Activated T-cell treated with anti-CD3 and anti-CD28 coated beads for 48 hours (primary cell): ENCODE measurements at places on chromosomes 3 and 15.

DNA sequence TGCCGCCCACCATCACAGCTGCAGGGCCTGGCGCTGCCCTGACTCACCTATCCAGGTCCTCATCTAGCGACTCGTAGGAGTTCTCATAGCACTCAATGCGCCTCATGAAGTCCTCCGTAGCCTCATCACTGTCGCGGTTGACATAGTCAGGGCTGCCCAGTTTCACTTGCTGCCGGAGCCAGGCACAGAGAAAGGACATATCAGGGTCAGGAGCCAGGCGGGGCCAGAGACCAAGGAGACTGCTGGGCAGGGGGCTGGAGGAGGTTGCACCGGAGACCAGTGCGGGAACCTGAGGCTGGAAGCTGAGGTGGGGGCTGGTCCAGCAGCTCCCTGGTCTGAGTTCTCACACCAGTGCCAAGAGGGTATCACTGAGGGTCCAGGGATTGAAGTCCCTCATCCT is 18.2 kb downstream of the PFKFB4 start:
- DNase-seq: no peak

DNA sequence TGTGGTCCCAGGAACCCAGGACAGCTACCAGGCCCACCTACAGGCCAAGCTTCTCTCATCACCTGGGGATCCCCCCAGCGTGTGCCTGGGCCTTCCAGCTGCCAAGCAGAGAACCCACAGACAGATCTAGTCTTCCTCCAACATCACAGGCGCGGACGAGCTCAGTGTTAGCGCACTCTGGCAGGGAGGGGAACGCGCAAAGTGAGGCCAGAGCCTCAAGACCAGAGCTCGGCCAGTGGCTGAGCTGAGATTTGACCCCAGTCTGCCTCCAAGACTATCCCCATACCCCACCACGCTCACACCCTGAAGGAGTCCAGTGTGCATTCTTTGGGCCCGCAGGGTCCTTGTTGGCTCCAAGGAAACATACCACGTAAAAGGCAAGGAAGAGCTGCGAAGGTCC is 5.1 kb downstream of the MFGE8 start:
- no peak for DNase-seq

DNA sequence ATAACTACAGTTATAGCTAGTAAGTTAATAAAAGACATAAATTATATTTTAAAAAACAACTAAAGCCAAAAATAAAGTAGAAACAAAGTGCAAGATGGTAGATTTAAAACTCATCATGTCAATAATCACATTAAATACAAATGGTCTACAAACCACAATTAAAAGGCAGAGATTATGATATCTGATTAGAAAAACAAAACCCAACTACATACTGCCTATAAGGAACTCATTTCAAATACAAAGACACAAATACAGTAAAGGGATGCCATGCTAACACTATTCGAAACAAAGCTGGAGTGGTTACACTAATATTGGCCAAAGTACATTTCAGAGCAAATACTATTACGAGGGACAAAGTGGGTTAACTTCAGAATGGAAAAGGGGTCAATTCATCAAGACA is 426.5 kb downstream of the SHQ1 start:
- no peak for DNase-seq

- DNase-seq: no peak
Observed at GRCh38 chr3:187951452-187952190, 202.3 kb upstream of the LPP start.

GRCh38 chr3:172520301-172520831 is 2.9 kb downstream of the TNFSF10 start:
- DNase-seq: no peak

- no peak for DNase-seq
Observed at GRCh38 chr3:76367281-76367680, 581.9 kb upstream of the ZNF717 start.

DNA sequence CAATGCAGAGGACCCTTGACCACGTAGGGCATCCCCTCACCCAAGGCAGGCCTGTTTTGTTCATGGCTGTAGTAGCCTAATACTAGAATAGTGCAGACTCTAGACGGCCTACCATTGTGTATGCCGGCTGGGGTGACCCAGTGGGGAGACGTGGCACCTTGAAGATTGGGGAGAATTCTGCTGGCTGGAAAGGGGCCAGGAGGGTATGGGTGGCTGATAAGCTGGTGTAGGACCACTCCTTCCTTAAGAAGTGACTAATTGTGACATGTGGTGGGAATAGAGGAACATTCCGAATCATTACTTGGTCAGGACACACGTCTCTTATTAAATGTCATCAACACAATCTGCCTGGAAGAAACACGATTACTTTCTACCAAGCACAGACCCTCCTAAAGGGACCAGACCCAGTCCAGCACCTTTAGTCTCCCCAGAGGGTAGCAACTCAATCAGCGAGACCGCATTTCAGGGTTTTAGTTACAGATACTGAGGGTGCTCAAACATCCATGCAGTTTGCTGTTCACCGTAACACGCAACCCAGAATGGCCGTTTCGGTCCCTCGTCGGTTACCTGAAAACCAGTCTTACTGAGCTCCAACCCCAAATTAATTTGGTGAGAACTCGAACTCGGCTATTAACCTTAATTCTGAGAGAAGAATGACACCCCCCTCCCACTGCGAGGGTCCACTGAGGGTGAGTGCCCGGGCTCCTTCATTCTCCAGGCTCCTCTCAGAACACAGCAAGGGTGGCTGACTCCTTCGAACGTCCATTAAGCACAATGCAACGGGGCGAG is 1.6 kb upstream of the KLF13 start:
- DNase-seq: no peak
